ENCODE measurements at places on chromosomes 12 and 14. TPM values are rescaled to one million over a fixed set of nuclear protein-coding genes. Genes with fewer than 3 reads are reported as not detected.

LPAR5 gene
- total RNA-seq = under 0.01 TPM

FAM186B gene
- 0.72 TPM for total RNA-seq

SLC25A47 gene
- total RNA-seq = not detected

TMEM119 gene
- 362 TPM for total RNA-seq

C12orf75 gene
- total RNA-seq = 48.5 TPM

DEPDC4 gene
- total RNA-seq = 0.36 TPM

EGLN3 gene
- total RNA-seq = 0.29 TPM

GPR68 gene
- total RNA-seq = 8.5 TPM

UNC79 gene
- under 0.01 TPM for total RNA-seq

NOVA1 gene
- total RNA-seq = not detected

FOS gene
- total RNA-seq = 63.6 TPM

TMPRSS12 gene
- not detected for total RNA-seq
